Liver (tissue), 10 donors: ENCODE measurements at places on chromosomes 4 and X. TPM values are rescaled to one million over a fixed set of nuclear protein-coding genes. Genes with fewer than 3 reads are reported as not detected.

- DNase-seq, result no peak
- no peak overlapping the region for H3K27ac ChIP-seq
- no peak overlapping the region for H3K4me3 ChIP-seq
Observed at GRCh38 chr4:77994194-77994721, 62.9 kb upstream of the FRAS1 start.

- no peak overlapping the region for H3K4me3 ChIP-seq
- no peak overlapping the region for H3K27ac ChIP-seq
- H3K4me1 ChIP-seq, result no peaks in the 10 kb centered on the region
- no peaks in the 10 kb centered on the region for H3K27me3 ChIP-seq
Observed at GRCh38 chrX:54675762-54676161, 122.3 kb downstream of the ITIH6 start.

IBSP gene
- not detected for polyA plus RNA-seq

- no peaks in the 10 kb centered on the region for H3K4me1 ChIP-seq
- DNase-seq, result no peak
- no peak overlapping the region for H3K4me3 ChIP-seq
- no peaks in the 10 kb centered on the region for H3K27me3 ChIP-seq
- no peak overlapping the region for H3K27ac ChIP-seq
Observed at GRCh38 chr4:64715741-64716140, 306.5 kb upstream of the TECRL start.

BEX5 gene
- polyA plus RNA-seq, result 0.61 TPM

CCSER1 gene
- polyA plus RNA-seq, result 0.18 TPM

DNA sequence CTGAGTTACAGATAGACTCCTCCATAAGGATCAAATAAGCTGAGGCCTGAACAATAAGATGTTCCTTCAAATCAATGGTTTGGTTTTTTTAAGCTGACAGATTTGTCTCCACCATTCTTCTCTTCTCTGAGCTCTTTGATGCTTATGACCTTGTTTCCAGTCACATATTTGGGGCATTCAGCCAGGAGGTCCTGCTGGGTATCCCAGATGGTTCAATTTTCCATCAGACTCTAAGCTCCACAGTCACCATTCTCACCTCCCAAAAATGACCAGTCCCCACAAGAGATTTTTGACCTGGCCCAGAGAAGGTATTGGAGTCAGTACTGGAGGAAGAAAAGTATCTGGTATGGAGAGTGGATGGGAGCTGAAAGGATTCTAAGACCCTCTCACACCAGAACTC is 74.6 kb upstream of the FRMPD3 start:
- DNase-seq, result no peak
- no peaks in the 10 kb centered on the region for H3K4me1 ChIP-seq
- no peak overlapping the region for H3K27ac ChIP-seq
- no peak overlapping the region for H3K4me3 ChIP-seq

DNA sequence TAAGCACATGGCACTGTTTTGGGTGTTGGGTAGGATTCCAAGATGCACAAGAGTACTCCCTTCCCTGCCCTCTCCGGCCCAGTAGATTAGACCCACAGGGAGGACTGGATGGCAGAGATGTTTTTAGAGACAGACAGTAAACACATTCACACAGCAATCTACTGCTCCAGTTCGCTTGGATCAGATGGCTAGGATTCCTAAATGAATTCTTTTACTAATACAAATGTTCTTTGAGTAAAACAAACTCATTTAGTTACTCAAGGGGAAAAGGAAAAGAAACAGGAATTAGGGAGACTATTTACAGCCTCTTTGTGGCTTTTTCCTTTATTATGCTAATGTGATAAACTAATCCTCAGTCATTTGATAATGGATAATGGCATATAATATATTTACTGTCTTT is 5.9 kb downstream of the SNX25 start:
- no peak for DNase-seq
- H3K36me3 ChIP-seq, result no peaks in the 10 kb centered on the region
- H3K4me3 ChIP-seq, result no peak overlapping the region
- H3K27ac ChIP-seq, result no peak overlapping the region
- H3K4me1 ChIP-seq, result peaks cover 10% of the 10 kb centered on the region
- H3K27me3 ChIP-seq, result no peaks in the 10 kb centered on the region

DNA sequence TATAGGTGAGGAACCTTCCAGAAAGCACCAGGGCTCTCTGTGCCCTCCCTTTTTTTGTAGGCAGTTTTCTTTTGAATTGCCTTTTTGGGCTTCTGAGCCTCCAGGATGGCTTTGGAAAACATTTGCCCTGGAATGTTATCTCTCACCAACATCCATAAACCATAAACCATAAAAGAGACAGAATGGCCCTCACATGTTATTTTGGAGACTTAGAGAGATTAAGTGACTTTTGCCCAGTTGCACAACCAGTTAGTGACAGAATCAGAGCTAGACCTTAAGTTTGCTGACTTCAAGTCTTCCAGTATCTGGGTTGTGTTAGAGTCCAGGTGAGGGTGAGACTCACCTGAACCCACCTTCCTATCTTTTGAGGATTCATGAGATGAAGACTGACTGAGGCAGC is 153.0 kb upstream of the STX18 start:
- H3K36me3 ChIP-seq, result no peaks in the 10 kb centered on the region
- H3K4me3 ChIP-seq, result no peak overlapping the region
- no peak for DNase-seq
- no peaks in the 10 kb centered on the region for H3K4me1 ChIP-seq

- H3K27ac ChIP-seq, result no peak overlapping the region
- no peak overlapping the region for H3K4me3 ChIP-seq
- no peaks in the 10 kb centered on the region for H3K4me1 ChIP-seq
- no peaks in the 10 kb centered on the region for H3K27me3 ChIP-seq
Observed at GRCh38 chr4:81874661-81875515, 403.2 kb upstream of the RASGEF1B start.

GRCh38 chr4:147724468-147725201 is 7.3 kb upstream of the ARHGAP10 start:
- H3K27me3 ChIP-seq, result no peaks in the 10 kb centered on the region
- peaks cover 2% of the 10 kb centered on the region for H3K4me1 ChIP-seq
- no peaks in the 10 kb centered on the region for H3K36me3 ChIP-seq
- H3K27ac ChIP-seq, result no peak overlapping the region

SUPT20HL2 gene
- not detected for polyA plus RNA-seq

DNA sequence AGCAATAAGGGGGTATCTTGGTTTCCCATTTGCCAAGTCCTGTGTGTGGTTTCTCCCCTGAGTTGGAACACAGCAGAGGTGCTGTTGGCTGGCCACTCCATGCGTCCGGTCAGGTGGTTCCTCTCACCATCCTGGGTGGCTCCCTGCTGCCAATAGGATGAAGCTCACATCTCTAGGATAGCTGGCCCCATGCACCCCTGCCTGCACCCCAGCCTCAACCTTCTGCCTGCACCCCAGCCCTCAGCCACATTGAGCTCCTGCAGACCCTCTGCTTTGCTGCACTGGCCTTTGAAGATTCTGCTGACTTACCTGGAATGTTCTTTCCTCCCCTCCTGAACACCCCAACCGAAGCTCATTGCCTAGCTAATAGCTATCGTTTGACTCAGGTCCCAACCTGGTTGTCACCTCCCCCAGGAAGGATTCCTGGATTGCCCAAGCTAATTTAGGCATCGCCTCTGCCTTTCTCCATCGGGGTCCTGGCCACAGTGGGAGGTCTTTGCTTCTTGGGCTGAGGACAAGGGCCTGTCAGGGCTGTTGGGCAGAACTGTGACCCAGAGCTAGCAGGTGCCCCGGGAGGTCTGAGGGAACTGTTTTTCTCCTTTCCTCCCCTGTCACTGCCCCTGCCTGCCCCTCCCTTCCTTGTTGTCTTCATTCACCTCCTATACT is 36.6 kb upstream of the GRPEL1 start:
- no peaks in the 10 kb centered on the region for H3K36me3 ChIP-seq
- DNase-seq, result no peak
- peaks cover 15% of the 10 kb centered on the region for H3K4me1 ChIP-seq
- H3K27ac ChIP-seq, result no peak overlapping the region
- H3K27me3 ChIP-seq, result no peaks in the 10 kb centered on the region

NHSL2 gene
- polyA plus RNA-seq, result 0.97 TPM

GRCh38 chr4:36304138-36304681 is 22.8 kb downstream of the DTHD1 start:
- DNase-seq, result no peak
- H3K36me3 ChIP-seq, result no peaks in the 10 kb centered on the region
- no peak overlapping the region for H3K4me3 ChIP-seq
- H3K4me1 ChIP-seq, result no peaks in the 10 kb centered on the region

- H3K27ac ChIP-seq, result no peak overlapping the region
- no peak for DNase-seq
- no peaks in the 10 kb centered on the region for H3K36me3 ChIP-seq
- H3K4me1 ChIP-seq, result no peaks in the 10 kb centered on the region
Observed at GRCh38 chr4:104818579-104818978, 323.9 kb upstream of the CXXC4 start.

GRCh38 chr4:37522996-37523395 is 163.2 kb downstream of the RELL1 start:
- no peak for DNase-seq
- no peaks in the 10 kb centered on the region for H3K27me3 ChIP-seq
- peaks cover 5% of the 10 kb centered on the region for H3K4me1 ChIP-seq
- H3K27ac ChIP-seq, result no peak overlapping the region
- no peak overlapping the region for H3K4me3 ChIP-seq

ACE2 gene
- polyA plus RNA-seq, result 0.33 TPM

DNA sequence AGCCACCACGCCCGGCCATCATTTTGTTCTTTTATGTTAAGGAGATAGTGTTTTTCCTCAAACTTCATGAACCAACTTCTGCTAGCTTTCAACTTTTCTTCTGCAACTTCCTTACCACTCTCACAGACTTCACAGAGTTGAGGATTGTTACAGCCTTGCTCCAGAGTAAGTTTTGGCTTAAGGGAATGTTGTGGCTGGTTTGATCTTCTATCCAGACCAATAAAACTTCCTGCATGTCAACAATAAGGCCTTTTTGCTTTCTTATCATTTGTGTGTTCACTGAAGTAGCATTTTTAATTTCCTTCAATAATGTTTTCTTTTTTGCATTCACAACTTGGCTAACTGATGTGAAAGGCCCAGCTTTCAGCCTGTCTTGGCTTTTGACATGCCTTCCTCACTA is 12.7 kb upstream of the TET2 start:
- no peaks in the 10 kb centered on the region for H3K4me1 ChIP-seq
- DNase-seq, result no peak
- H3K4me3 ChIP-seq, result no peak overlapping the region

MAGEB10 gene
- not detected for polyA plus RNA-seq

DNA sequence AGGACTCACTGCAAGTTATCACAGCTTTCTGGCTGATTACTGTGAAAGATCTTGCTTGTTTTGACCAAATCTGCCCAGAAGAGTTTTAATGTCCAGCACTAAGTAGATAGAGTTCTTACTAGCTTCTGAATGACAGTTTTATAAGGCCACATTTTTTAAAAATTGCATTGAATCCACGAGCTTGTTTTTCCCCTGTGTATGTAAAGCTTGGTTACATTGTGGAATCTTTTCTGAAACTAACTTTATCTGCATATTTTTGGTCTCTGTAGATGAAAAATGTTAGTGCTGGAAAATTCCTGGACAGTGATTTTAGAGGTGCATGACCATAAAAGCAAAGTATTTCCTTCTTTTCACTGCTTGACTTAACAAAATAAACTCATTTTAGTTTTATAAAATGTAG is 650.3 kb upstream of the FAM241A start:
- no peaks in the 10 kb centered on the region for H3K27me3 ChIP-seq
- no peaks in the 10 kb centered on the region for H3K4me1 ChIP-seq
- no peak for DNase-seq

GRCh38 chr4:93263166-93263565 is 565.4 kb upstream of the ATOH1 start:
- no peak overlapping the region for H3K4me3 ChIP-seq
- H3K27me3 ChIP-seq, result no peaks in the 10 kb centered on the region
- no peaks in the 10 kb centered on the region for H3K4me1 ChIP-seq
- no peak for DNase-seq
- H3K36me3 ChIP-seq, result no peaks in the 10 kb centered on the region

DNA sequence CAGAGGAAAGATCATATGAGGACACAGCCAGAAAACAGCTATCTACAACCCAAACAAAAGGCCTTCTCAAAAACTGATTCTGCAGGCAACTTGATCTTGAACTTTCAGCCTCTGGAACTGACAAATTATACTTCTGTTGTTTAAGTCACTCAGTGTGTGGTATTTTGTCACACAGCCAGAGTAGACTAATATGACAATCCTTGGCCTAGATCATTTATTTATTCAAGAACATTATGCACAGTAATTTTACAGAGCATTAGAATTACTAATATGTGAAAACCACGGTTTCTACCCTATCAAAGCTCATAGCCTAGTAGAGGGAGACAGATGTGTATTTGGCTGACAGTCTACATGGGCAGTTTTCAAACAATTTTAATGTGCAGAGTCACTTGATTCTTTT is 167.8 kb upstream of the PCDH18 start:
- no peak overlapping the region for H3K4me3 ChIP-seq
- no peak for DNase-seq
- no peaks in the 10 kb centered on the region for H3K36me3 ChIP-seq
- H3K27me3 ChIP-seq, result no peaks in the 10 kb centered on the region
- H3K27ac ChIP-seq, result no peak overlapping the region

DNA sequence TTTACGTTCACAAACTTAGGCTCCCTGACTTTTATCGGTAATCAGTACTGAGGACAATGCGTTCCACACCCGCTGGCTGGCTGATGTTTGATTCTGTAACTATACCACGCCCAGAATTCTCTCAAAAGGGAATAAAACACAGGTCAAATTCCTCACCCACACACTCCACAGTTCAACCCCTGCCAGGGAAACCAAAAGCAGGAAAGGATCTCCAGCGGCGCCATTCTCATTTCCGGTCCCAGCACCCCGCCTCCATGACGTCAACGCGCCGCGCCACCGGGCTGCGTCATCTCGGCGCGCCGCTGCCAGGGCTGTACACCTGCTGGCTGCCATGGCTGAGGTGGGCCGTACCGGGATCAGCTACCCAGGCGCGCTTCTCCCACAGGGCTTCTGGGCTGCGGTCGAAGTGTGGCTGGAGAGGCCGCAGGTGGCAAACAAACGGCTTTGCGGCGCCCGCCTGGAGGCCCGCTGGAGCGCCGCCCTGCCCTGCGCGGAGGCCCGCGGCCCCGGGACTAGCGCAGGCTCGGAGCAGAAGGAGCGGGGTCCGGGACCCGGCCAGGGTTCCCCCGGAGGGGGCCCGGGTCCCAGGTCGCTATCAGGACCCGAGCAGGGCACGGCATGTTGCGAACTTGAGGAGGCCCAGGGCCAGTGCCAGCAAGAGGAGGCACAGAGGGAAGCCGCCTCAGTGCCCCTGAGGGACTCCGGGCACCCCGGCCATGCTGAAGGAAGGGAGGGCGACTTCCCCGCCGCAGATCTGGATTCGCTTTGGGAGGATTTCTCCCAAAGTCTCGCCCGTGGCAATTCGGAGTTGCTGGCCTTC is at the start of the genes ACOX3 and TRMT44:
Gene ACOX3, minus strand, starts transcription at position 232 of the 820 bp plus-strand sequence. CDS start 24,202 bp downstream, outside the sequence.
Gene TRMT44, plus strand, starts transcription at position 286 of the 820 bp plus-strand sequence. Its CDS starts 46 bp downstream, at position 332.
- peak; percentile 99 for DNase-seq
- H3K4me1 ChIP-seq, result peaks cover 34% of the 10 kb centered on the region
- peak within 1 kb of the TSS; percentile 100 for H3K27ac ChIP-seq

- no peaks in the 10 kb centered on the region for H3K4me1 ChIP-seq
- H3K27me3 ChIP-seq, result no peaks in the 10 kb centered on the region
- no peak for DNase-seq
- H3K36me3 ChIP-seq, result peaks cover 12% of the 10 kb centered on the region
- H3K4me3 ChIP-seq, result no peak overlapping the region
Observed at GRCh38 chr4:94256828-94257227, 49.2 kb downstream of the SMARCAD1 start.
